Pancreas (tissue), 10 donors: ENCODE measurements at places on chromosomes 11 and 22. TPM values are rescaled to one million over a fixed set of nuclear protein-coding genes. Genes with fewer than 3 reads are reported as not detected.
A peak's percentile ranks its signal among the peaks of the same experiment; 100 is the strongest.

DNA sequence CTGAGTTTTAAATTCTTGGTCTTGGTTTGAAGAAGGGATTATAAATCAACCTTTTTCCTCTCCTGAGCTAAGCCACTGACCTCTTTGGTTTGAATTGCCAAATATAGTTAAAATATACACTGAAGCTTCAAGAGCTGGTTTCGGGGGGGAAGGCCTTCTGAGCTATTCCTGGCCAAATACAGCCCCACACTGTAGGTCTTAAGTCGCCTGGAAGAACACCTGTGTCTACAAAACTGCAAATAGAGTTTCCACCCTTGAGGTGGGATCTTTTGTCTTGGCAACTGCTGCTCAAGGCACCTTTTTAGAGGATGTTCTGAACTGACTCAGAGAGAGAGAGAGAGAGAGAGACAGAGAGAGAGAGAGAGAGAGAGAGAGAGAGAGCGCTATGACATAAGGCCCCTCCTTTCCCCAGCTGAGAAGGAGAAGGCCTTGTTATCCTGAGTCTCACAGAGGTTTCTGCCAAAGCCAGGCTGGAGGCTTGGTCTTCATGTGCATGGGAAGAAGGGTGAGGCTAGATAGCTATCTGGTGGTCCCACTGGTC is 5.5 kb downstream of the ADM start:
- no peak overlapping the region for H3K4me3 ChIP-seq
- no peak overlapping the region for H3K27ac ChIP-seq
- DNase-seq, result no peak
- H3K27me3 ChIP-seq, result no peaks in the 10 kb centered on the region
- H3K4me1 ChIP-seq, result peaks cover 35% of the 10 kb centered on the region

DNA sequence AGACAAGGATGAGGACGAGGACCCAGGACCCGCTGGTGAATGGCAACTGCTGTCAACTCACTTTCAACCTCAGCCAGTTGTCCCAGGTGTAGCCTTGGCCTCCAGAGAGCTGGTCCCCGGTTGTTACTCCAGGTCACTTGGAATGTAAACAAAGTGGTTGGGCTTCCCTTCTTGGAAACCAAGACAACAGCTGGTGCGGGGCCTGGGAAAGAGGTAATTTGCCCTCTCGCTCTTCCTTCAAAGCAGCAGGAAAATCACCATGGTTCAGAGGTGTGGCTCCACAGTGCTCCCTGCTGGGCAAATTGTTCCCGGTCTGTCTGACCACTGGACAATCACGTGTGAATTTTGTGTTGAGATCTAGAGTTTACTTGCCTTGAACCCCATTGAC is 15.0 kb downstream of the SLC1A2 start:
- H3K27me3 ChIP-seq, result no peaks in the 10 kb centered on the region
- DNase-seq, result peak; percentile 83
- H3K4me3 ChIP-seq, result peak overlapping the region; percentile 31
- no peaks in the 10 kb centered on the region for H3K36me3 ChIP-seq
- peaks cover 20% of the 10 kb centered on the region for H3K4me1 ChIP-seq
- H3K27ac ChIP-seq, result peak overlapping the region; percentile 70

DNA sequence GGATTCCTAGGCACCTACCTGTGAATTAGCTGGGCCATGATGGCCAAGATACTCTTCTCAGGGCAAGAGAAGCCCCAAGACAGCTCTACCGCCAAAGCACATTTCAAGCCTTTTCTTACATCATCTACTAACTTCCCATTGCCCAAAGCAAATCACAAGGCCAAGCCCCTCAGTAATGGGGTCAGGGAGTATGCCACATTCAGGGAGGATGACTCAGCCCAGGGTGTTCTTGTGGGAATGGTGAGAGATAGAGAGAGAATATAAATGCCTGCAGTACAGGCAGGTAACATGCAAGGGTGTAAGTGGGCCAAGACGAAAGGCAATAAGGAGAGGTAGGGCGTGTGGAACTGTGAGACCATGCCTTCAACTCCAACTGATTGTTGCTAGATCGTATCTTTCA is 162.5 kb upstream of the ISX start:
- H3K27me3 ChIP-seq, result no peaks in the 10 kb centered on the region
- H3K27ac ChIP-seq, result no peak overlapping the region
- H3K36me3 ChIP-seq, result no peaks in the 10 kb centered on the region
- no peak for DNase-seq
- no peaks in the 10 kb centered on the region for H3K4me1 ChIP-seq

DNA sequence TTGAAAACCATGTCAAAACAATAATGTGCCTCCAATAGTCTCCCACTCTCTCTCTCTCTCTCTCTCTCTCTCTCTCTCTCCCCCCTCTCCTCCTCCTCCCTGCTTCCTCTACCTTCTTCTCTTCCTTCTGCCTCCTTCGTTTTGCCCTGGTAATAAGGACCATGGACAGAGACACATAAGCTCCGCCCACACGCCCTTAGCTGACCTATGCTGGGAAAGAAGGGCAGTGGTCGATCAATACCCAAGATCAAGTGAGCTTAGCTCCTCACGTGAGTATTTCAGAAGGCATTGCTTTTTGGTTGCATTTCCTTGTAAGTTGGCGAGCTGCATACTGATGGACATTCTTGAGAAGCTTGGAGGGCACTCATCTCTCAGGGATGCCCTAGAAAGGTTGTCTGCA is 194.8 kb downstream of the MIAT start:
- no peak overlapping the region for H3K27ac ChIP-seq
- H3K27me3 ChIP-seq, result no peaks in the 10 kb centered on the region
- no peaks in the 10 kb centered on the region for H3K4me1 ChIP-seq
- DNase-seq, result no peak
- H3K36me3 ChIP-seq, result no peaks in the 10 kb centered on the region

DNA sequence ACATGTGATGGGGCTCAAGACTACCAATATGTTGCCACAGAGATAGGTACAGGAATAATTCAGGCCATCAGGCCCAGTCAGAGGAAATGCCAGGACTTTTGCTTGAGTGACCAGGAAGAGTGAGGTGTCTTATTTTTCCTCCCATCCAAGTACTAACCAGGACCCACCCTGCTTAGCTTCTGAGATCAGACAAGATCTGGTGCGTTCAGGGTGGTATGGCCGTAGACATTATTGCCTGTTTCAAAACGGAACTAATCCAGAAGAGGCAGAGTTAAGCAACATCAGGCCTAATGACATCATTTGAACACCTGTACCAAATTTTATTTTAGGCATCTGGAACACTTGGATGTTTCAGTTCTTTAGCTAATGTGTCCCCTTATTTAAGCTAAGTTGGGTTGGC is 205.5 kb upstream of the POU2AF2 start:
- no peaks in the 10 kb centered on the region for H3K27me3 ChIP-seq
- H3K4me1 ChIP-seq, result no peaks in the 10 kb centered on the region
- no peak overlapping the region for H3K27ac ChIP-seq
- no peaks in the 10 kb centered on the region for H3K36me3 ChIP-seq

- peaks cover 5% of the 10 kb centered on the region for H3K4me1 ChIP-seq
- no peak overlapping the region for H3K4me3 ChIP-seq
- no peaks in the 10 kb centered on the region for H3K36me3 ChIP-seq
- no peaks in the 10 kb centered on the region for H3K27me3 ChIP-seq
Observed at GRCh38 chr11:6931146-6931713, 5.0 kb downstream of the ZNF215 start.

DNA sequence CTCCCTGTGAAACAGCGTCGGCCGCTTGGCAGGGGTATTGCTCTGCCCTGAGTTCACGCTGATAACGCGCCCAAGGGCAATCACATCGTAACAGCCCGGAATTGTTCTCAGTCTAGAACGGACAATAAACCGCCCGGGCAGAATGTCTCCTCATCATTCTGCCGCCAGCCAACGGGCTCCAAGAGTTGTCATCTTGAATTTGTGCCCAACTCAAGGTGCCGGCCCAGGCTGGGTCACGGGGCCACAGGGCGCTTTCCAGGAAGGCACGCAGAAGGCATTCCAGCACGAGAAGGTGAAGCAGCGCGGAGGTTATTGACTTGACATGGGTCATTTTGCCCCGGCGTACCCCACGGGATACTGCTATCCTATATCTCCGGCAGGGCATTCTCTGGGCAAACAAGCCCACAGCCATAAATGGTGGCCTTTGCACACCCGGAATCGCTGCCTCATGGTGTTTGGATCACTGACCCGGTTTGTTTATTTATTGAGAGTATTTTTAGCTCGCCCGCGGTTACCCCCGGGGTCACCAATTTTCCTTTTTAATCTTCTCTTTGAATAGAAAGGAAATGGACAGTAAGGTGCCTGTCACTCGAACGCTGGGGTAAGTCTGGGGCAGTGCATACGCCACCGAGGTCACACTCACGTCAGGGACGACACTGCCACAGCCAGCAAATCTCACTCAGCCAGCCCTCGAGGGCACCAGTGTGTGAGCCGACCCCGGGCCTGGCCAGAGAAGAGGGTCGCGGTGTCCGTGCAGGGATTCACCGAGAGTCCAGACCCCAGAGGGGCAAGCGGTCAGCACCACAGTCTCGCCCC is 72.4 kb upstream of the FGF3 start:
- no peaks in the 10 kb centered on the region for H3K4me1 ChIP-seq
- no peak for DNase-seq
- H3K27me3 ChIP-seq, result no peaks in the 10 kb centered on the region
- H3K27ac ChIP-seq, result no peak overlapping the region

MLC1 gene
- total RNA-seq, result 0.04 TPM

LAYN gene
- total RNA-seq, result 2.1 TPM
